GM12865 (cell line): ENCODE measurements at places on chromosomes 13 and 19.
A peak's percentile ranks its signal among the peaks of the same experiment; 100 is the strongest.

DNA sequence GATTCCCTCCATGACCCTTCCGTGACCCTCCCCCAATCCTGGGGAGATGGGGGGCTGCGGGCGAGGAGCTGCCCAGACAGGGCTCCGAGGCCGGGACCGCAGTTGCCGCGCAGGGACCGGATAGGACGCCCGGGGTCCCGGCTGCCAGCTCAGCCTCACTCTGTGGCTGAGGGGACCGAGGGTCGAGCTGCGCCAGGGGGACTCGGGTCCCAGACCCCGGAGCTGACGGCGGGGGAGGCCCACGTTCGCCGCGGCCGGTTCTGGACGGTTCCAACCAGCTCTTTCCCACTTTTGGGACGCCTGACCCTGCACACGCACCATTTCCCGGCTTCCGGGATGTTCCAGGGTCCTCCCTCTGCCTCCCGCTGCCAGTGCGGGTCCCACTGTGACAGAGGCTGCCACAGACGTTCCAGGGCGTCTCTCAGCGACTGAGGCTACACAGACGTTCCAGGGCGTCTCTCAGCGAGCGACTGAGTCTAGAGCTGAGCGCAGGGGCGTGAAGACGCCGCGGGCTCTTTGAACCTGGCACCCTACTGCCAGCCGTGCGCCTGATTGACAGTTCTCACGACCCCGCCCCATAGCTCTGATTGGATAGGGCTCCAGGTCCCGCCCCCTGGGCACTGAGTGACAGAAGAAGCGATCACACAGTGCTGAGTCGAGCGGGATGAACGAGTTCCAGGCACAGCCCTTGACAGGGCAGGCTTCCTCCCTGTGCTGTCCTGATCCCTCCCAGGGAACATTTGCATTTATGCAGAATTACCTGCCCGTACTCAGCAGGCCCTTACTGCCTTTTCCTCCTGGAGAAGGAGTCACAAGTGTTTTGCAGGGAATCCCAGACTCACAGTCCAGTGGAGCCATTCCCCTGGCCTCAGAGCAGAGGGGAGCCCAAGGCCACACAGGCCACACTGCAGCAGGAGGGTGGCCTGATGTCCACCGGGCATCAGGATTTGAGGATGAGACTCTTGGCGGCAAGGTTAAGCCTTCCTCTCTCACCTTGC, at the start of gene ZNF563:
Gene ZNF563 (minus strand): TSS at position 472 of the 998 bp plus-strand sequence. CDS start 151 bp downstream, at position 321.
- DNase-seq = peak; percentile 98

GRCh38 chr13:24076109-24076508, 84.4 kb upstream of the SPATA13 start:
- no peak for DNase-seq

DNA sequence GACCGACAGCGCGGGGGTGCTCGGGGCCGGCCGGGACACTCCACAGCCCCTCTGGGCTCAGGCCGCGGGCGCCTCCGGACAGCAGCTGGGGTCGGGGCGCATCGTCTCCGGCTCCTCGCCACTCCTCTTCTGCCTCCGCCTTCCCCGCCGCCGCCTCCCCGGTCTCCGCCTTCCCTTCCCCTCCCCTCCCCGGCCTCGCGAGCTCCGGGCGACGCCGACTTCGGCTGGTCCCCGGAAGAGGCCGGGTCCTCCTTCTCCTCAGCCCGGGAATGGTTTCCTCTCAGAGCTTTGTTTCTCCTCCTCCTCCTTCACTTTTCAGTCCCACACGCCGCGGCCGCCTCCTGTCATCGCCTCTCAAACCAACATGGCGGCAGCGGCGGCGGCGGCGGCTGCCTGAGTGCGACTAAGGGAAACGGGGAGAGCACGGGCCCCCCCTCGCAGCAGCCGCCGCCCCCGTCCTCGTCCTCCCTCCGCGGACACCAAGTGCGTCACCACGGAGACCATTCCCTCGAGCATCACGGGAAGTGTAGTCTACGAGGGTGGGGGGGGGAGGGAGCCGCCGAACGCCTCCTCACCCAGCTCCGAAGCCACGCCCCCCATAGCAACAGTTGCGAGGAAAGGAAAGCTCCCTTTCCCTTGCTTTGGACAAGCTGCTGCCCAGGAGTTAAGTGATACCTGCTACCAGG, at the start of gene UBL3:
Gene UBL3 (minus strand): TSS at position 405 of the 686 bp plus-strand sequence. CDS start 1,079 bp downstream, outside the sequence.
- DNase-seq = peak; percentile 96

DNA sequence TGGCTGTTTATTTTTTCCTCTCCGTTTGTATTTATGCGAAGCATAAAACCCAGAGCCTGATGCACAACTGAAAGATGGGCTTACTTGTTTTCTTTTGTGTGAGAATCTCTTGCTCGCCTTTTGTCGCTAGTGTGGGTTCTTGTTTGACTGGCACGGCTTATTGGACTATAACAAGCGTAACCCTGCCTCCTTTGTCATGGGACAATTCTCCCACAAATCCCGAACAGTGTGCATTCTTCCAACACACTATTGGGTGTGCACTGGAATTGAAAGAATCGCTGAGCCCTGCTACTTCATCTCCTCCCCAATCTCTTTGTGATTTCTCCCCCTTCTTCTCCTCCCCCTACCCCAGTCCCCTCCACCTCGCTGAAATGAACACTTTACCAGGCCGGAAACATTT, 110.8 kb downstream of the ZIC5 start:
- DNase-seq = no peak

DNA sequence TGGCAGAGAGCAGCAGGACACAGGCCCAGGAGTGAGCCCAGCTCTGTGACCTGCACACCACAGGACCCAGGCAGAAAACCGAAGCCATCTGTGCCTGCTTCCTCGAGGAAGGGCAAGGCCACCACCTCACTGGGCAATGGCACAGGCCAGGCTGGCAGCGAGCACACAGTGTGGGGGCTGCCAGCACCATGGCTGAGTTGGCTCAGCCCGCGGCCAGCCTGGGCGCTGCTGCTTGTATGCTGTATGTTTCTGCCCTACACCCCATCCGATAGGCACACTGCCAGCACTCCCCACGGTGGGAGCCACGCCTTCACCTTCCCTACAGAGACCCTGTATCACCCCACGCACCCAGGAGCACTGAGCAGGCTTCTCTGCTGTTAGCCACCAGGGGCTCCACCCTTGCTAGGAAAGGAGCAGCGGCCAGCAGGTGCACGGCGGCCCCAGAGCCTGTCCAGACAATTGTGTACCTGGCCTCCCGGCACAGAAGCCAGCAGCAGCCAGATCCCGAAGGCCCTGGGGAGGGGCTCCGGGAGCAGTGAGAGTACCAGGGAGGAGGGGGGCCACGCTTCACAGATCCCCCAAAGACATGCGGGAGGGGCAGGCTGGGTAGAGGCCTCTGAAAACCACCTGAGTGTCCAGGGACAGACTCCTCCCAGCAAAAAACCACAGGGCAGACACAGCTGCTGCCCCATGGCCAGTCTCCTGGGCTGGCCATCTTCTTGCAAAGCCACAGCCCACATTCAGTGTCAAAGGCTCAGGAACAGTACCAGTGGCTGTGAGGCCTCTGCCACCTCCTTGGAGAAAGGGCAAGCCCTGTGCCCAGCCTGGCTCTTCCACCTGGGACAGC, 56.1 kb downstream of the MLLT1 start:
- no peak for DNase-seq

DNA sequence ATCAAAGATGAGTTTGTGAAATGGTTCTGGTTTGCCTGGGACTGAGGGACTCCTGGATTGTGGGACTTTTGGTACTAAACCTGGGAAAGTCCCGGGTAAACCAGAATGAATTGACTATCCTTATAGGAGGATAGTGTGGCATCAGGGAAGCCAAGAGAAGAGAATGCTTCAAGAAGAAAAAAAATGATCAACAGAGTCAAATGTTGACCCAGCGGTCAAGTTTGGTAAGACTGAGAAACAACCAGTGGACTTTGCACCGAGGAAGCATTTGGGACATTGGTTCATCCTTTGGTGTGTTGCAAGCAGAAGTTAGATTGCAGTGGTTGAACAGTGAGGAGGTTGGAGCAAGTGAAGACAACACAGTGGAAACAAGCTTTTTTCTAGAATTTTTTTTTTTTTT, 33.5 kb downstream of the CLEC17A start:
- DNase-seq = no peak

DNA sequence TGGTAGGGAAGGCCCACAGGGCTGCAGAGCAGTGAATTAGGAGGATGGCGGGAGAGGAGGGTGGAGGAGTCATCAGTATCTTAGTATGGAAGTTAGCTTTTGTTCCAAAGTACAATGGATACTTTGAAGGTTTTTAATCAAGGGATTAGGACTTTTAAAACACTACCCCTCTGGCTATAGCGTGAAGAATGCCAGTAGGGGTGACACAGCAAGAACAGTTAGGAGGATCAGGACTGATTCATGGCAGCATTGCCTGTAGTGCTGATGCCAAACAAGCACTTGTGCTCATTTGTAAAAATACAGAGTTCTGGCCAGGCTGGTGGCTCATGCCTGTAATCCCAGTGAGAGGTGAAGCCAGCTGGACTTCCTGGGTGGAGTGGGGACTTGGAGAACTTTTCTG, 46.2 kb downstream of the SKA3 start:
- no peak for DNase-seq

DNA sequence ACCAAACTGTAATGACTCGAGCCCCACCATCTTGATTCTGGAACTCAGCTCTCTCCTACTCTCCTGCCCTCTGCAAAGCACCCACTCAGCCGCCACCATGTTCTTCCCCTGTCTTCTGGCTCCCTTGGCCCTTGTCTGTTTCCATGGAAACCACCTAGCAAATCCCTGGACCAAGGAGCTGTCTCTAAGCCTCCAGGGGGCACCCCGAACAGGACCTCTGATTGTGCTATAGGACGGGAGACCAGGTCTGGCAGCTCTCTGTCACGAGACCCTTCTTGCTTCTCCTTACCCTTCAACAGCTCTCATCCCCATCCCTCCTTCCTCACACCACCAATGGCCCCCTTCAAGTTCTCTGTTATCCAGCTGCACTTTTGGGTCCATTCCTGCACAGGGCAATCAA, 277.7 kb upstream of the ZNF507 start:
- no peak for DNase-seq
